Activated CD4-positive, alpha-beta T cell treated with anti-CD3 and anti-CD28 coated beads, Interleukin-2, amount 10 ng/mL, durations not matched to agents 7 days and 5 days (primary cell): ENCODE measurements at places on chromosomes 13 and 19. TPM values are rescaled to one million over a fixed set of nuclear protein-coding genes. Genes with fewer than 3 reads are reported as not detected.

- no peak for DNase-seq
- no peak overlapping the region for H3K27ac ChIP-seq
- H3K4me3 ChIP-seq, result no peak overlapping the region
- peaks cover 4% of the 10 kb centered on the region for H3K27me3 ChIP-seq
- H3K4me1 ChIP-seq, result no peaks in the 10 kb centered on the region
These were observed 28.7 kb upstream of the FRY start for GRCh38 chr13:32002873-32003272.

GRCh38 chr13:73274147-73274546 is 215.3 kb downstream of the KLF5 start:
- no peak overlapping the region for H3K27ac ChIP-seq
- H3K4me3 ChIP-seq, result no peak overlapping the region
- H3K4me1 ChIP-seq, result peaks cover 49% of the 10 kb centered on the region
- DNase-seq, result no peak
- H3K27me3 ChIP-seq, result no peaks in the 10 kb centered on the region
- peaks cover 9% of the 10 kb centered on the region for H3K36me3 ChIP-seq

DNA sequence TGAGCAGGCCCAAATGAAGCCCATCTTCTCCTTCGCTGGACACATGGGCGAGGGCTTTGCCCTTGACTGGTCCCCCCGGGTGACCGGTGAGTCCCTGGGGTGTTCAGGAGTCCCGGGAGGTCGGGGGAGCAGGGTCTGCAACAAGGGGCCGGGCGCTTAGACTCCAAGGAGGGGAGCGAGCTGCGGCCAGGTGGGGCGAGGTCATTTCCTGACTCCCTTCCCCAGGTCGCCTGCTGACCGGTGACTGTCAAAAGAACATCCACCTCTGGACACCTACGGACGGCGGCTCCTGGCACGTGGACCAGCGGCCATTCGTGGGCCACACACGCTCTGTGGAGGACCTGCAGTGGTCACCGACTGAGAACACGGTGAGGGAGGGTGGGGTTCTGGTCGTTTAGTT is 4.7 kb downstream of the GRWD1 start:
- no peak for DNase-seq
- no peak overlapping the region for H3K27ac ChIP-seq

The ZNF442 gene
- total RNA-seq, result 0.50 TPM

DNA sequence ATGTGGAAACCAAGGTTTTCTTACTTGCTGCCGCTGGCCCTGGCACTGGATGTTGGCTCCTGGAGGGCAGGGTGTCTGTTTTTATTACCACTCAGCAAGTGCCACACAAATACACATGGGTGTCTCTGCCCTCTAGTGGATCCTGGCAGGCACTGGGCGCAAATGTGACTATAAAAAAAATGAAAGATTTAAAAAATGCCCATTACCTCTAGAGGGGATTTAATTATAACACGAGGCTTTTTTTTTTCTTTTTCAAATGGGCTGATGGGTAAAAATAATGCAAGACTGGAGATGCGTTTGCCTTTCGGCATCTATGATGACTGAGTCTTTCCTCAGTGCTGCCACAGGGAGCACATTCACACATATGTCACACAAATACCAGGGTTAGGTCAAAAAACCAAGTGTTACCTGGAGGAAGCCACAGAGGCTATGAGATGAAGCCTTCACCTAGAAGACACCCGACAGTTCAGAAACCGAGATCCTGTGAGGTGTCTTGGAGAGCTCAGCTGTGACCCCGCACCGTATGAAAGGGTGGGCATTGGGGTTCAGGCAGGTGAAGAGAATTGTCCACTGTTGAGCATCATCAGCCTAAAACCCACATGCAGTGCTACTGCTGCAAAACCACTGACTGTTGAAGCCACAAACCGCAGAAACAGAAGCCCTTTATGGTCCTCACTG is 25.7 kb downstream of the CHAMP1 start:
- peaks cover 14% of the 10 kb centered on the region for H3K4me1 ChIP-seq
- no peak overlapping the region for H3K27ac ChIP-seq
- H3K36me3 ChIP-seq, result no peaks in the 10 kb centered on the region
- peaks cover 23% of the 10 kb centered on the region for H3K27me3 ChIP-seq

DNA sequence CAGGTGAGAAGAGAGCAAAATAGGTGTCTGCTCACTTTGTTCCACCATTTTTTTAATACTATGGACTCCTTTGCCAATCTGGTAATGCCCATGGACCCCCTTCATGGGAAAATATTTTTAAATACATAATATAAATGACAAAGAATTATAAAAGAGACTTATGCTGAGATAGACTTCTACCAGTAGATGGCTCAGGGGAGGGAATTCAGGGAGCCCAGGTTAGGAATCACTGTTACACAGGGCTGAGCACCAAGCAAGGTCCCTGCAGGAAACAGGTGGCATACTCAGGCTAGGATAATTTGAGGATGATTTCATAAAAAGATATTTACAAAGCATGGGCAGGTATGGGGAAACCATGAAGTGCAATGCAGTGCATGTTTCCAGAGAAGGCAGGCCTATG is 525.9 kb downstream of the FGF9 start:
- no peak for DNase-seq
- H3K4me1 ChIP-seq, result no peaks in the 10 kb centered on the region
- H3K4me3 ChIP-seq, result no peak overlapping the region
- H3K36me3 ChIP-seq, result no peaks in the 10 kb centered on the region
- no peak overlapping the region for H3K27ac ChIP-seq

DNA sequence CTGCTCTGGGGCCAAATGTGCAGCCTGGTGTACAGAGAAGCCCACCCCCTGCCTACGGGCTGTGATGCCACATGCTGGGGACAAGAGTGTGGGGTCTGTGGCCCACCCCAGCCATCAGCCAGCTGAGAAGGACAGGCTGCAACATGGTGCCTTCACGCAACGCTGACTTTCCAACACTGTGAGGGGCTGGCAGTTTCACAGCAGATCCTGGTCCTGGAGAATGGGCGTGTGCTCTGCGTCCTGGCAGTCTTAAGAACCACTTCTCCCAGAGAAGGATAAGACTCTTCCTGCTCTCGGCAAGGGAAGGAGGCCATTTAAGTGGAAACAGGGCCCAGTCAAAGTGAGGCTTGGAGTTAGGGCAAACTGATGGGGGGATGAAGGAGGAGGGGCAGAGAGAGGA is 4.6 kb downstream of the LRRC4B start:
- peaks cover 8% of the 10 kb centered on the region for H3K4me1 ChIP-seq
- H3K27ac ChIP-seq, result no peak overlapping the region
- no peaks in the 10 kb centered on the region for H3K36me3 ChIP-seq
- H3K27me3 ChIP-seq, result peaks cover 32% of the 10 kb centered on the region
- no peak overlapping the region for H3K4me3 ChIP-seq
- no peak for DNase-seq

The THSD8 gene
- 27.0 TPM for total RNA-seq

The NACC1 gene
- total RNA-seq, result 63.8 TPM

The FARP1 gene
- total RNA-seq, result 1.0 TPM

The IZUMO2 gene
- total RNA-seq, result not detected

GRCh38 chr19:41808663-41809566 is 12.5 kb downstream of the CEACAM3 start:
- DNase-seq, result no peak
- H3K4me3 ChIP-seq, result no peak overlapping the region
- peaks cover 7% of the 10 kb centered on the region for H3K27me3 ChIP-seq
- H3K27ac ChIP-seq, result no peak overlapping the region
- no peaks in the 10 kb centered on the region for H3K36me3 ChIP-seq
